ENCODE measurements at places on chromosomes 2 and 18.

DNA sequence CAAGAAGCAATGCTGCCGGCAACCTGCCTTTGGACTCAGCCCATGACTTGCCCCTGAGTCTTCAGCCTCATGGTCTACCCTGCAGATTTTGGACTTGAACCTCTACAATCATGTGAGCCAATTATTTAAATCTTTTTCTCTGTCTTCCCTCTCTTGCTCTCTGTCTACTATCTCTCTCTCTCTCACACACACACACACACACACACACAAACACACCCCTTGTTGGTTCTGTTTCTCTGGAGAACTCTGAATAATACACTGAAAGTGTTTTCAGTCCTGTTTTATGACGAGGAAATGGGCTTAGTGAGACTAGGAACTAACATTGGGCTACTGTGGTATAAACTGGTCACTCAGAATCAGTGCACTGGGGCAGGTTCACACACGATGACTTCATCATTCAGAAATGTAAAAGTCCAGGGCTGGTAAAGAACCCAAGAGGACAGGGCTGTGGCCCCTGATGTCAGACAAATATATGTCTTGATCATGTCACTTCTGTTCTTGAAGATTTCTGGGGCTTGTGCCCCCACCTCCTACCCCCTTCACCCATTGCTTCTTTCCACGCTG is 266.1 kb upstream of the SIX2 start:
- no peak for DNase-seq

- DNase-seq: no peak
Observed at GRCh38 chr2:232646726-232647125, 13.3 kb downstream of the EFHD1 start.

- DNase-seq: no peak
Observed at GRCh38 chr2:188028739-188029138, 262.9 kb upstream of the GULP1 start.

GRCh38 chr18:62372156-62372555 is 47.0 kb downstream of the TNFRSF11A start:
- no peak for DNase-seq

GRCh38 chr2:100879296-100879695 is 59.4 kb downstream of the NPAS2 start:
- no peak for DNase-seq

GRCh38 chr2:212959471-212960117 is 191.8 kb downstream of the IKZF2 start:
- DNase-seq: no peak

DNA sequence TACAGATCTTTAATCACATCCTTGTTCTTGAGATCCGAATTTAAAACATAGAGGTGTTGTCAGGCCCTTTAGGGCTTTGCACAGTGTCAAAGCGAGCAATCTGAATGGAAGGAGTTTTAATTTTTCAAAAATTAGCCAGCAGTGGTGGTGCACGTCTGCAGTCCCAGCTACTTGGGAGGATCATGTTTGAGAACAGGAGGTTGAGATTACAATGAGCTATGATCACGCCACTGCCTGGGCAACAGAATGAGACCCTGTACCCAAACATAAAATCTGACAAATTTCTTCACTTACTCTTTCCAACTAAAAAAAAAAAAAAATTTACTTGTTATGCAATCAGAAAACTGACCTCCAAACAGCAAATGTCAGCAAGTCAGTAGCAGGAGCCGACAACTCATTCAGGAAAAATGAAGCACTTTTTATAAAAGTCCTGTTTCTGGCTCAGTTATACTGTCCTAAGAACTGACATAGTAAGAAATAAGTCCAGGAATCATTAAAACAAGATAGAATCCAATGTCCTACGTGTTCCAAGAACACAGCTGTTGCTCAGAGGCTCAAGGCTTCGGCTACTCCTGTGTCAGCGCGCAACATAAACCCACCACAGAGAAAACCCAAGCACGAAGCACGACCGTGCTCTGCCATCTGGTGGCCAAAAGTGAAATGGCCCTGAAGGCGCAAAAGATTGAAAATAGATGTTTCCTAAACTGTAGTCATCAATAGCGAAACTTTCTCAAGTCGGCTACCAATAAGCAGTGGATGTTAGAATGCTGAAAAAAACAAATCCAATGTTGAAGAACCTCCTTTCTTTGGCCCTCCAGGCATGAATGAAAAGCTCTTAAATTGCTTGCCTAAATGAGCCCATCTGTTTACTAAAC is 138.1 kb downstream of the INO80D start:
- DNase-seq: peak; percentile 64

DNA sequence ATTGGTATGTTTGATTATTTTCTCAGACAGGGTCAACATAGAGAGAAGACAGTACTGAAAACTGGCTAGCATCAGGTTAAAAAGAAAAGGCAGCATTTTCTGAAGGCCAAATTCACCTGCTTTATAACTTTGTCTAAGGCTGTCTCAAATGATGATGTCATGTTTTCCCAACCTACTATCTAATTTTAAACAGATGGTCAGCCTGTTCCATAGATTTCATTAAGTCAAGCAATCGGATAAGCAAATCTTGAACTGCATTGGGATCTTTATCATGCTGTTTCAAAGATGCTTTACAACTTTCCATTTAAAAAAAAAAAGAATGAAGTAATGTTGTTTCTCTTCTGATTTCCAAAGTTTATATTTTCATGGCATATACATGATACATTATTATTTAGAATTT is 56.3 kb upstream of the SPOPL start:
- DNase-seq: no peak

GRCh38 chr2:112918256-112918655 is 7.3 kb downstream of the IL37 start:
- DNase-seq: no peak

DNA sequence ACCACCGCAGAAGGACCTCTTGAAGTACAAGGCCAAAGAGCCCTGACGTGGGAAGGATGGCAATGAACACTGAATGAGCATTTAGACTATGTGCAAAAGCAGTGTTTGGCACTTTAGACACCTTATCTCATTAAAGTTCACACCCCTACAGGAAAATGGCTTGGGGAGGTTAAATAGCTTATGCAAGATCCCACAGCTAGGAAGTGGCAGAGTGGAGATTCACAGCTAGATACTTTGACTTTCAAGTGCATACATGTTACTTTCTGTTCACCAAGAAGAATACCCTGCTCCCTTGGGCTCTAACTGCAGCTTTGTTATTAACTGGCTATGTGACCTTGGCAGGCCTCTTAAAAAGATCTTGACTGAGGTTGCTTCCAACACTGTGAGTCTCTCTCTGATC is 58.2 kb downstream of the ICOS start:
- no peak for DNase-seq

DNA sequence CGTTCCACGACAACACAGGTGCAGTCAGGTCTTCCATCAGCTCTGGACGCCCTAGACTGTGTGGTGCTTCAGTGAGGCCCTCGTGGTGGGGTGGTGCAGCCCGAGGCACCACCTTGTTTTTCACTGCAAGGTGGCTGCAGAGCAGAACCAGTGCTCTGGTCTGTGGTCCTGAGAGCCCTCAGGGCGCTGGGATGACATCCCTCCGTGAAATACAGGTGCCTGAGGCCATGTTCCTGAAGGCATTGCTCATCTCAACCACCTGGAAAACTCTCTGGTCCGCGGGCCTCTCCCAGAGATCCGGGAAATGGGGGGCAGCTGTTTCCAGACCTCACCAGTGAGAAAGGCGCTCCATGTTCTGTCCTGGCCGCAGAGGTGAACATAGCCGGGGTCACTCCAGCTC is 119.2 kb downstream of the ACOXL start:
- no peak for DNase-seq

GRCh38 chr2:236365258-236366048 is 101.2 kb upstream of the ASB18 start:
- no peak for DNase-seq

DNA sequence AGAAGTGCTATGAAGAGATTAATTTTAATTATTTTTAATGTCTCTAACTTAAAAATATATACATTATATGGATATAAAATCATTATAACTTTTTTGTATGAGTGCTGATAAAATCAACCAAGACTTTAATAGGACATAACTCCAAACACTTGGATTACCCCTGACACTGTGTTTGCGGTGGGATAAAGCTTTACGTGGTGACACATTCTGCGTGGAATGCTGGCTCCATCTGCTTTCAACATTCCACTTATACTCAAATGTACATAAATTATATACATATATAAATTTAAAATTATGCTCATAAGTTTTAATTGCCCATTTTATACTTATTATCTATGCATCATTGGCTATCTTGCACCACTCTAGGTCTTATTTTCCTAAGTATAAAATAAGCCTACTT is 30.5 kb downstream of the LINC00305 start:
- DNase-seq: no peak

DNA sequence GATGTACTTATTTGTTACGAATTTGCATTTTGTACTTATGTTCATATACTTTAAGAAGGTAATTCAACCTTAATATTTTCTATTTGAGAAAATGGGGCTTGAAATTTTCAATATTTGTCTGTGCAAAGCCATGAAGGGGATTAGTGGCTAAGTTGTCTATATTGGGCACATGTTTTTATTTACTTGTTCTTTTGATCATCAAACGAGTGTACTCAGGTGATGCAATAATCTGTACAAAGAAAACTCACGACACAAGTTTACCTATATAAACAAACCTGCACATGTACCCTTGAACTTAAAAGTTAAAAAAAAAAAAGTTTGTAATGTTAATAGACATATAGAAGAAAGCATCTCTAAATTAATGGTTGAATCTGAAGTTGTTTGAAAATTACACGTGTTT is 658.9 kb upstream of the SYT4 start:
- DNase-seq: no peak

GRCh38 chr2:53784436-53784835 is 2.3 kb downstream of the ASB3 start:
- no peak for DNase-seq

- peak; percentile 12 for DNase-seq
Observed at GRCh38 chr2:166727095-166727494, 161.2 kb upstream of the XIRP2 start.

DNA sequence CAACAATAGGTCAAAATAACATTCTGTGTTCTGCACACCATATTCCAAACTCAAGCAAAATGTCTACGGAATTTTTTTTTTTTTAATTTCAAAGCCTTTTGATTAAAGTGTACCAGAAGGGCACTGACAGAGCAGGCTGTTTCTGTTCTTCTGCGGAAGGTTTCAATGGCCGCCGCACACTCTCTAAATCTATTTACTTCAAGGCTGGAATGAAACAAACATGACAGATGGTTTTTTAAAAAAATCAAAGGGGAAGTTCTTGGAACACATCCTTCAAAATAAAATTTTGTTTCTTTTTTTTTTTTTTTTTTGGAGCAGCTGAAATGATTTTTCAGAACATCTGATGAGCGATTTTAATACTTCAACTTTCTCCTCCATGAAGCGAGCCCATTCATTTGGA is 259.1 kb downstream of the TXNL1 start:
- DNase-seq: no peak

GRCh38 chr18:11383381-11383780 is 226.0 kb upstream of the SLC35G4 start:
- DNase-seq: no peak

DNA sequence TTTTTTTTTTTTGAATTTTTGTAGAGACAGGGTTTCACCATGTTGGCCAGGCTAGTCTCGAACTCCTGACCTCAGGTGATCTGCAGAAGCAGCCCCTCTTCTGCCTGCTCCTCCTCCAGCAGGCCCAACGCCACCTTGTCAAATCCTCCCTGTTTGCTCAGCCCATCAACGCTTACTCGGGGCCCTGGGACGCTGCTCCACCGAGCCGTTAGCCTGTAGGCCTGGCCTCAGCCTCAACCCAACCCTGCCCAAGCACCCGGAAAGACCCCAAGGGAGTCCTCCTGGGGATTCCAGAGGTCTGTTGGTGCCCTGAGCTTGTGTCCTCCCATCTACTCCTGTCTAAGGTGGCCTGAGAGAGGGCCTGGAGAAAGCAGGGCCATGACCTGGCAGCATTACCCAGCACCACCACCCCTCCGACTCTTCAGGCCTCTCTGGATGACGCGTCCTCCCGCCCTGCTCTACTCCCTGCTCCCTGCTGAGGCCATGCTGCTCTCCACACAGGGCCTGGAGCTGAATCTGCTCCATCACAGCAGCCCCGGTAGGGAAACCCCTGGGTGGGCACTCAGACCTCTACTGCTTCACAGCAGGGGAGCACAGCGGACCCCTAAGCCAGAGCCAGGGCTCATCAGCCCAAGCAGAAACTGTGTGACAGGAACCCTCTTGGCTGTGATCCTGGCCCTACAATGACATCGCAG is 3.2 kb downstream of the STK25 start:
- no peak for DNase-seq

DNA sequence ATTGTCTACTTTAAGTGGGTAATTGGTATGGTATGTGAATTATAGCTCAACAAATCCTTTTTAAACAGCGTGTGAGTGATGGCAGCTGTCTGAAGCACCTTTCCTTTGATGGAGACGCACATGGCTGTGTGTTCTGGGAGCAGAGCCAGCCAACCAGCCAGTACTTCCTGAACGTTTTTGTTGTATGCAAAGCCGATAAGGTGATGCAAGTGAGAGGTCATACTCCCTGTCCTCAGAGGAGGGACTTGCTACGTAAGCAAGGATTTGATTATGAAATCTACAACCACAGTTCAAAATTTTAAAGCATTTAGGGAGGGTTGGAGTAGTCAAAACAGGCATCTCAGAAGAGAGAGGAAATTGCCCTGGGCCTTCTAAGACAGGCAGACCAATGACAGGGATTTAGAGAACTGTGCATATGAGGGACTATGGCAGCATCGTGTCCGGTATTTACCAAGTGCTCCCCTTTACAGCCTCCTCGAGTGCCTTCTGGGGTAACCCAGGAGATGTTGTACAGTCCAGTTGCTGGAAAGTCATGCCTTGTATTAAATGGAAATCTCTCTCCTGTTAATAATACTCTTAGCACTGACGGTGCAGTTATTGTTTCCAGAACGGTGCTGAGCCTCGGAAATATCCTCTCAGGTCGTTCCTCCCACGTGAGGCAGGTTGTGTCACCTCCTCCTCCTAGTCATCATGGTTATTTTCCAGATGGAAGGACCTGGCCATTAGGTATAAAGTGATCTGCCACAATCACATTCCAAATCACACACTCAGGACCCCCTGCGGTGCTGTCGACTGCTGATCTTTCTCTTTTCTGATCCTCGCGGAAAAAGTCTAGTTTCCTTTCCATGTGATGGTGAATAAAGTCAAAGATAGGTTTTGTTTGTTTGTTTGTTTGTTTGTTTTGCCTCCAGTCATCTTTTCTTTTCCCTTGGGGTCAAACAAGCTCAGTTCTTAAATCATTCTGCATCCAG is 28.4 kb downstream of the ARHGEF4 start:
- DNase-seq: peak; percentile 55

GRCh38 chr18:34742891-34743341 is 32.8 kb downstream of the DTNA start:
- DNase-seq: no peak

GRCh38 chr2:883260-883802 is 67.3 kb upstream of the SNTG2 start:
- DNase-seq: no peak

GRCh38 chr2:30113617-30114293 is 33.1 kb upstream of the YPEL5 start:
- no peak for DNase-seq

DNA sequence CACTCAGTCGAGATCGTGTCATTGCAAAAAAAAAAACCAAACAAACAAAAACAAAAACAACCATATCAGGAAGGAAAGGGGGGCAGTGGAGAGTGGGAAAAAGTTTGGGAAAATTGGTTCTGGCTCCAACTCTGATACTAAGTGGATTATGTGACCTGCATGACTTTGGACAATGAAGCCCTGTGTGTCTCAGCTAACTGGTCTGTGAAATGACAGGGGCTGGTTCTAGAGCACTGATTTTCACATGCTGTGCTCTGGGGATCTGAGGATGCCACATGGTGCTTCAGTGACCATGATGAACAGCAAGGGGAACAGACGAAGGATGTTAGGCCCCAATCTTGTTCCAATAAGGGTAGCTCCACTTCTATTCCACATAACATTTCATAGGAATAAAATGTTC is 157.4 kb upstream of the DNMT3A start:
- no peak for DNase-seq

- DNase-seq: no peak
Observed at GRCh38 chr2:178478130-178478438, 316 bp downstream of the FKBP7 start.

All from RPMI8226 (cell line).